ENCODE measurements at places on chromosomes 13 and 19. TPM values are rescaled to one million over a fixed set of nuclear protein-coding genes. Genes with fewer than 3 reads are reported as not detected.

The PRRG2 gene
- total RNA-seq: under 0.01 TPM

The FFAR3 gene
- not detected for total RNA-seq

The UBE2L5 gene
- total RNA-seq: 0.59 TPM

The KIR2DL4 gene
- total RNA-seq: not detected

The KLF12 gene
- total RNA-seq: 44.8 TPM

The RNF225 gene
- total RNA-seq: not detected

All from osteoblast (primary cell).